ENCODE measurements at places on chromosomes 13 and 19.

GRCh38 chr13:93235258-93236015, 8.8 kb downstream of the GPC6 start:
- no peak for DNase-seq

- DNase-seq, result peak; percentile 40
Observed at GRCh38 chr13:113862931-113863523, 849 bp downstream of the GAS6 start.

DNA sequence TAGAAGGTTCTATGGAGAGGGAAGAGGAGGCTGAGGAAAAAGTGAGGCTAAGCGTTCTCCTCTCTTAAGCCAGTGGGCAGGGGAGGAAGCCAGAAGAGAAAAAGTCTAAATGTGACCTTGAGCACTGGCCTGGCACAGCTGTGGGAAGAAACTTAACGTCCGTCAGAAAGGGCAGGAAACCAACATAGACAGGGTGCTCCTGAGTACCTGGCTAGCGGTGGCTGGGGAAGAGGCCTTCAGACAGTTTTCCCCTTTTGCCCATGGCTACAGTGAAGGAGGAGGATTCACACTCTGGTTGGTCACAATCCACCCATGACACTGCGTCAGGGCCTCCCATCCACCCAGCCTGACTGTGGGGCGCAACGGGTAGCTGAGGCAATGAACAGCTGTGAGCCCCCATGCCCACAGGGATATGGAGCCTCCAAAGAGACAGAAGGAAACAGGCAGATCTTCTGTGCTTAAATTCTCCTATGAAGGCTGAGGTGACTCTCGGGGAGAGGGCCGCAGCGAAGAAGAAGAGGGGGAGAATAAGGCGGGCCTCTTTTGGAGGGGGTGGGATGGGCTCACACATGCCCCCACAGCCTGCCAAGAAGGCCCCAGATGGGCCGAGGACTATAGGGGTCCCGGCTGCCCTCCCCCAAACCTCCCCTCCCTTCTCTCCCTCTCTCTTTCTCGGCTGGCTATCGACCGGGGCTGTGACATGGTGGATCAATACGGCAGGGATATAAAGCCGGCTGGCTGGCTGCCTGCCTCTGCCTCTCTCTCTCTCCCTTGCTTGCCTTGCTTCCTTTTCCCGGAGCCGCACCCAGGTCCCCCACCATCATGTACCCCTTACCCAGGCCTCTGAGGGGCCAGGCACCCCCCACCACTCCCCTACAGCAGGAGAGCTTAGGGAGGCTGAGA, 19.8 kb upstream of the POU2F2 start:
- DNase-seq, result no peak

- DNase-seq, result no peak
Observed at GRCh38 chr13:28246891-28247290, 108.5 kb downstream of the PAN3 start.

DNA sequence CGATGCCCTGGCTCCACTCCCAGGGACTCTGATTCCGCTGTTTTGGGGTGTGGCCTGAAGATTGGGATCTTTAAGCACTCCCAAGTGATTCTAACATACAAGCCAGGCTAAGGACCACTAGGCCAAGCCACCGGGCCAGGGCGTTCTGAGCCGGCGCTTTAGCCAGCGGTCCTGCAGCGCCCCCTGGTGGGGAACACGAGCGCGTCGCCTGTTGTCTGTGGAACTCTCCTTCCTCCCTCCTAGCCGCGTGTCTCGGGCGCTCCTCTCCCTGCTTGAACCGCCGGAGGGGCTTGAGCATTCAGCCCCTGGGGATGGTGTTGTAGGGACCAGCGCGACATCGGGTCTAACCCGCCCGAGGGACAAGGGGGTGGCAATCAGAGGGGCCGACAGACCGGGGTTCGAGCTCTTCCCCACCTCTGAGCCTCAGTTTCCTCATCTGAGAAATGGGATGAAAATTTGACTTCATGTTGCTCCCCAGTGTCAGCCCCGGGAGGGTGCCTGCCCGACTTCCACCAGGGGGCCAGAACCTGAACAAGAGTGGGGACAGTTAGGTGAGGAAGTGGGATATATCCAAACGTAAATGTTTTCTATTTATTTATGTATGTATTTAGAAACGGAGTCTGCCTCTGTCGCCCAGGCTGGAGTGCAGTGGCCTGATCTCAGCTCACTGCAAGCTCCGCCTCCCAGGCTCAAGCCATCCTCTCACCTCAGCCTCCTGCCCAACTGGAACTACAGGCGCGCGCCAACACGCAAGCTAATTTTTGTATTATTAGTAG, 18.0 kb upstream of the PNMA8B start:
- peak; percentile 96 for DNase-seq

DNA sequence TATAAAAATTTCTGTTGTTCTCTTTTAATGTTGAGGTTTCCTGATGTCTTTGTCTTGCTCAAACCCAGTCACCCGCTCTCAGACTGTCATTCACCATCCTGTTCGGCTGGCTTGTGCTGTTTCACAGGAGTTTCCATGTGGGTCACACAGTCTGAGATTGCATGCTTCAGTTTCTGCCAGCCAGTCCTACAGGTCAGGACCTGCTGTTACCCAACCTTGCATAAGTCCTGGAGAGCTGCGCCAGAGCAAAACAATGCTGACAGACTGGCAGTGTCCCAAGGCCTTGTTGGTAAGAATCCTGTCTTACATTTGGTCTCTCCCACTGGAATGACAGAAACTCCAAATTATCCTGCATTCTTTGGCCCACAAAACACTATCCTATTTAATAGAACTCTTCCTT, 340.0 kb upstream of the SLITRK5 start:
- DNase-seq, result no peak

DNA sequence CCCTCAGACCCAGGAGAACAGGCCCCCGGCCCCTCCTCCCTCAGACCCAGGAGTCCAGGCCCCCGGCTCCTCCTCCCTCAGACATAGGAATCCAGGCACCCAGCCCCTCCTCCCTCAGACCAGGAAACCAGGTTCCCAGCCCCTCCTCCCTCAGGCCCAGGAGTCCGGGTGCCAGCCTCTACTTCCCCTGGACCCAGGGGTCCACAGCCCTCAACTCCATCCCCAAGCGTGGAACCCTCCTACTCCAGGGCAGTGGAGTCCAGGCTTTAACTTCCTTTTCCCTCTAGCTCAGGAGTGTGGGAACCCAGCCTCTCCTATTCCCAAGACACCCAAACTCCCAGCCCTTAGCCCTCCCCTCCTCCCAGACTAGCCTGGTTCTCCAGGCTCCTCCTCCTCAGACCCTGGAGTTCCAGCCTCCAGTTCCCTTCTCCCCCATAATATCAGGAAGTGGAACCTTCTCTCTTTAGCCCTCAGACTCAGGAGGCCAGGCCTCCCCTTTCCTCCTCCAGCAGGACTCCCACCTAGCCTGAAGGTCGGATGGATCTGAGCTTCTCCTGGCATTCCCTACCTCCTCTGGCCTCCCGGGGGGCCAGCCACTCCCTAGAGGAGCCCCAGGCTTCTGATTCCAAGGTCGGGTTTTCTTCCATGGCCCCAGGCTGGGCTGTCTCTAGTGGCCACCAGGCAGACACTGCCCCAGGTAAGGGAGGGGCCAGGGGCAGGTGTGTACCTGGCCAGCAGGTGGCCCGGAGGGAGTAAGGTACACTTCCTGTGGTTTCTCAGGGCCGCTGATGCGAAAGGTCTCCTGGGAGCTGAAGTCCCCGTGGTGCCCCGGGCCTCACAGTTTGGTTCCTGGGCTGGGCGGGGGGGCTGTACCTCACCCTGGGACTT, at the start of gene TMC4:
Gene TMC4, minus strand, starts transcription at position 690 of the 888 bp plus-strand sequence. Its CDS starts 43 bp downstream, at position 647.
- no peak for DNase-seq

- no peak for DNase-seq
Observed at GRCh38 chr13:76293346-76293745, 592.9 kb downstream of the KCTD12 start.
